Pancreas (tissue), 10 donors: ENCODE measurements at places on chromosomes 12 and 14.

DNA sequence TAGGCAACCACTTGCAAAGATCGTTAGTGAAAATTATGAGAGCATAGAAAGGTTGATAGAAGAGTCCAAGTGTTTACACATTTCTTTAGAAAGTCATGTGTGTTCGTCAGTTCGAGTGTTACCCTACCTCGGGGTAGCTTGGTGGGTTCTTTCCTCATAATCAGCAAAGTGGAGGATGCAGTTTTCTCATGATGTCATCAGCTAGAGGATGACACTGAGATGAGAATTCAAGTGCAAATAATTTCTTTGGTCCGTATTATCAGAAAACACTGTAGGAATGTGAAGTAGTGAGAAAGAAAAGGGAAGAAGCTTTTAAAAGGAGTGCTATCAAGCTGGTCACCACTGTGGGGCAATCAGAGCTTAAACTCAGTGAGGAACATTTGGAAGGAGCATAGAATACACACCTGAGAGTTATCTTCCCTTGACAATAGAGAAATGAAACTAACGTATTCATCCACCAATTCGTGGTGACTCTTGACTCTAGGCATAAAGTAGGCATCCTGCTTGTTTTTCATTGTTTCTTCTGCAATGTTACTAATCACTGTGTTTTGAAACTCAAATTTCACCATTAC lies 1340.9 kb upstream of the TMEM132C start:
- DNase-seq = no peak

DNA sequence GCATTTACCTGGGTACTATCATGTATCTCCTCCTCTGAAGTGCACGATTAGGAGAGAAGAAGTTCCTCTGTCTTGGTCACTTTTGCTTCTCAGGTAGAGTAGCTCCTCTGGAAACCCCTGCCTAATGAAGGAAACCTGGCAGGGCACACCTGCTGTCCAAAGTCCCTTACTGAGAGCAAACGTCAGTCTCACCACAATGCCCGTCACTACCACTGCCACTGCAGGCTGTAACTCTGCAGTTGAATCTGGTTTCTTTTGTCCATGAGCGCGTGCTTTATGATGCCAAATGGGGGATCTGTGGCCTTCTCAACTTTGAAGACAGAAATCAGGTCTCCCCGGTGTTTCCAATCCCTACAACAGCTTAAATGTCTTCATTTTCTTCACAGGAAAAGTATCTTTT lies 1068.6 kb downstream of the BCL11B start:
- DNase-seq = no peak

DNA sequence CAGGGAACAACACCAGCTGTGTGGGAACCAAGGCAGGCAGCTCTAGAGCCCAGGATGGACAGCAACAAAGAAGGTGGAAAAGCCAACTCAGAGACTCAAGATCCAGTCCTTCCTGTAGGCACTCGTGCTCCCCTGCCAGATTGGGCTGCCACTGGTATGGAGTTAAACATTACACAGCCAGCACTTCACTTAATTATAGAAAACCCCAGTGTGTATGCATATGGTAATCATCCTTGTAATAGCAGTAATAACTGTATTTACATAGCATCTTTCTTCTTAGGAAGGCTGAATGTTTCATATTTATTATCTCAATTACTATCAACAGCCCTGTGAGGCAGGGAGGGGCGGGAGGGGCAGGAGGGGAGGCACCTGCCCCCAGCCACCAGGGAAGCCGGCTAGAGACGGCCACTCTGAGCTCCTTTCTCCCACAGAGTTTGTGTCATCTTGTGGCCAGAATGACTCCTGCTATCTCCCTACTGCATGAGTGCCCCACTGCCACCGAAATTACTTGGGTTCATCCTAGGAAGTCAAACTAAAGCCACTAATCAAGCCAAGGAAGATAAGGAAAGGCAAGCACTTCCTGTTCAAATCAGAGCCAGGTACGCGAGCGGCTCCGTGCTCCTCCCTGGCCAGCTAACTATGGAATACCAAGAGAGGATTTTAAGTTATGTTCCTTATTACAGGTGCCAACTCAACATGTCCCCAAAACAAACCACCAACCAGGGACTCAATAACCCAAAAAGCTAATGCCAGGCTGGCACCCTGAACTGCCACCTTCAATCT lies 15.7 kb upstream of the RAB35 start:
- no peak for DNase-seq

DNA sequence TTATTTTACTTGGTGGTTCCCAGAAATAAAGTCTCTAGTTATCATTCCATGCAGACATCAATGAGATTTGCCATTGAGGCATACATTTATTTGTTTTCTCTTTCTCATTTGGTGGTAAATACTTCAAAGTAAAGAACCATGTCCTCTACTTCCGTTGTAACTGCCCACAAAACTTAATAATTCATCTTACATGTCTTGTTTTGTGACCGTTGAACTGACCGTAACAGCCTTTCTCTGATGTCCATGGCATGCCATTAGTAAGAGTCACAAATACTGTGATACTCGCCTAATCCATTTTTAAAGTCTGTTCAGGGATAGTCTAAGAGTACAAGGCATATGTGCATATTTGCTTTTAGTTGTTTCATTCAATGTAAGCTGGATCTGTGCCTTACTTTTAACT lies 145.3 kb downstream of the ETV6 start:
- no peak for DNase-seq

DNA sequence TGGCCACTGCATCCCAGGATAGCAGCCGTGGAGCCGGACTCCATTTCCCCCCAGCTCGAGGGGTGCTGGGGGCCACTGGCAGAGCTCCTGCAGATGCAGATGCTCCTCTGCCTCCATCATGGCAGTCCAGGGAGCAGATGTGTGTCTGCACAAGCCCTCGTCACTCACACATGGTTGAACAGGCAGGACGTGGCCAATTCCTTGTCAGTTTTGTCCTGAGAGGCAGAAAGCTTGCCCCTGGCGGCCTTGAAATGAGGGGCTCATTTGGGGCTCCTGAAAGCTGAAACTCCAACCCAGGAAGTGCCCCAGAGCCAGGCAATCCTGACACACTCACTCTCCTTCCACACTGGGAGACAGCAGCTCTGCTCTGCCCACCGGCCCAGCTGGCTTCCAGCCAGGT lies 100.9 kb upstream of the C14orf180 start:
- no peak for DNase-seq

- no peak for DNase-seq
Observed at GRCh38 chr12:31037931-31038330, 35.7 kb upstream of the DDX11 start.
